ENCODE measurements at places on chromosomes 3 and 15. TPM values are rescaled to one million over a fixed set of nuclear protein-coding genes. Genes with fewer than 3 reads are reported as not detected.

DNA sequence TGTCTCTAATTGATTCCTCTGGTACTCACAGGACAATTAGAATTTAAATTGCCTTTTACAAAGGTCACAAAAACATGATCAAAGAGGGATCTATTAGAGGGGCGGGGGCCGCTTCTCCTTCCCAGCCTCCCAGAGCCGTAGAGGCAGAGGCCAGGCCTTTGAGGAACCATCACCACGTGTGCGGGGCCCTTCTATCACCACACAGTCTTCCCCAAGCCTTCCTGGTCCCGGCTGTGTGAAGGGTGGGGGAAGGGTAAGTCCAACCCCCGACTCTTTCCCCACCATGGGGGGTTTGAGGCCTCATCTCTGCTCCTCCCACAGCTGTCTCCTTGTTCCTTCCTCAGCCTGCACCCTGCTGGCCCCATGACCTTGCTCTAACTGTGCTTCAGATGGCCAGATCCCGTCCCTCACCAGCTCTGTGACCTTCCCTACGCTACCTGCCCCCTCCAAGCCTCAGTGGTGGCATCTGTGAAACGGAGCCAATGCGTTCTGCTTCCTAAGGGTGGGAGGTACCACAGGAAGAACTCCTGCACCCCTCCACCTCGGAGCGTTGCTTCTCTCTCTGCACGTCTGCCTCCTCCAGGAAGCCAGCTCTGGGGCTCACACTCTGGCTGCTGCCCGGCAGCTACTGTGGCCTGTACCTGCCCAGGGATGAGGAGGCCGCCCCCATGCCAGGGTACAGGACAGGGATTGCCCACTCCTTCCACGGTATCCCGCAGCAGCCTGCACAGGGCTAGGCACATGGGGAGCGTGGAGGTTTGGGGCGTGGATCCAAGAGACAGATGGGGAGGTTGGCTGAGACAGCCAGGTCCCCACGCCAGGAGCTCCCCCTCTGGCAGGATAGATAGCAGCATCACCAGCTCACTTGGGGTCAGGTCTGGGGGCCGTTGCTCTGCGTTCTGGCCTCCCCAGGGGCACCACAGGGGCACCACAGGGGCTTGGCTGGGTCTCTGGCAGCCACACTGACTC lies 83.8 kb downstream of the LINGO1 start:
- H3K27me3 ChIP-seq: no peaks in the 10 kb centered on the region
- no peak for DNase-seq
- no peak overlapping the region for H3K4me3 ChIP-seq
- no peaks in the 10 kb centered on the region for H3K36me3 ChIP-seq
- H3K27ac ChIP-seq: no peak overlapping the region

- H3K4me3 ChIP-seq: no peak overlapping the region
- H3K27ac ChIP-seq: no peak overlapping the region
- H3K4me1 ChIP-seq: peaks cover 57% of the 10 kb centered on the region
- H3K36me3 ChIP-seq: no peaks in the 10 kb centered on the region
- DNase-seq: no peak
These were observed 2.3 kb upstream of the DLL4 start for GRCh38 chr15:40926659-40927494.

DNA sequence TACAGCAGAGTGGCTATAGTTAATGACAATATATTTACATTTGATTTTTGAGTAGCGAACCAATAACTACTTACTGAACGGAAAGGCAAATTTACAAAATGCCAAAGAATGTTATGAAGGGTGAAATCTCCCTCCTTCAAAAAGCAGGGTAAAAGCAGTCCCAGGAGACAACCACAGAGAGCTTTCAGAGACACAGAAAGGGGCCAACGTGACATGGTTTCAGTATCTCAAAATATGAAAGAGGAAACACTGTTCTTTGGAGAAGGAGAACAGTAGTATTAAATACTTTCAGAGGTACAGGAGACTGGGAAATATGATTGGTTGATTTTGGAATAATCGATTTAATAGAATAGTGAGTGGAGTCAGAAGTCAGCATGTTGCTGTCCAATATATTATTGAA lies 52.3 kb upstream of the ROBO1 start:
- H3K4me1 ChIP-seq: no peaks in the 10 kb centered on the region
- H3K27me3 ChIP-seq: no peaks in the 10 kb centered on the region
- no peaks in the 10 kb centered on the region for H3K36me3 ChIP-seq
- no peak for DNase-seq
- no peak overlapping the region for H3K4me3 ChIP-seq
- H3K27ac ChIP-seq: no peak overlapping the region

Gene MKRN2OS
- total RNA-seq: not detected

Measured in sigmoid colon (tissue), 7 donors.